ENCODE measurements at places on chromosomes 4 and X. TPM values are rescaled to one million over a fixed set of nuclear protein-coding genes. Genes with fewer than 3 reads are reported as not detected.

GRCh38 chrX:118171356-118171755 lies 54.7 kb upstream of the KLHL13 start:
- DNase-seq: no peak

Gene GUCY1A1
- polyA plus RNA-seq: 75.0 TPM

GRCh38 chr4:36020351-36020750 lies 224.0 kb downstream of the ARAP2 start:
- no peak for DNase-seq

DNA sequence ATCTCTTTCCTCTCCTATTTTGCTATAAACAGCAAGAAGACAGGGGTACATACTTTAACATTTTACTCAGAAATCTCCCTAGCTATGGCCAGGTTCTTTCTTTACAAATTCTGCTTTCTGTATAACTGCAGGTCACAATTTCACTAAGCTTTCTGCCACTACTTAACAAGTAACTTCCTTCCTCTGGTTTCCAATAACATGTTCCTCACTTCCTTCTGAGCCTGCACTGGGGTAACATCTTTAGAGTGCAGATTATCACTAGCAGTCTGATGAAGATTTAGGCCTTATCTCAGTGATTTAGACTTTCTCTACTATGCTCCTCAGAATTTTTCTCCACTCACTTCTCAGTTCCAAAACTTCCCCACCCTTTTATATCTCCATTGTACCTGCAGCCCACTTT lies 1930.5 kb upstream of the AGA start:
- no peak for DNase-seq

DNA sequence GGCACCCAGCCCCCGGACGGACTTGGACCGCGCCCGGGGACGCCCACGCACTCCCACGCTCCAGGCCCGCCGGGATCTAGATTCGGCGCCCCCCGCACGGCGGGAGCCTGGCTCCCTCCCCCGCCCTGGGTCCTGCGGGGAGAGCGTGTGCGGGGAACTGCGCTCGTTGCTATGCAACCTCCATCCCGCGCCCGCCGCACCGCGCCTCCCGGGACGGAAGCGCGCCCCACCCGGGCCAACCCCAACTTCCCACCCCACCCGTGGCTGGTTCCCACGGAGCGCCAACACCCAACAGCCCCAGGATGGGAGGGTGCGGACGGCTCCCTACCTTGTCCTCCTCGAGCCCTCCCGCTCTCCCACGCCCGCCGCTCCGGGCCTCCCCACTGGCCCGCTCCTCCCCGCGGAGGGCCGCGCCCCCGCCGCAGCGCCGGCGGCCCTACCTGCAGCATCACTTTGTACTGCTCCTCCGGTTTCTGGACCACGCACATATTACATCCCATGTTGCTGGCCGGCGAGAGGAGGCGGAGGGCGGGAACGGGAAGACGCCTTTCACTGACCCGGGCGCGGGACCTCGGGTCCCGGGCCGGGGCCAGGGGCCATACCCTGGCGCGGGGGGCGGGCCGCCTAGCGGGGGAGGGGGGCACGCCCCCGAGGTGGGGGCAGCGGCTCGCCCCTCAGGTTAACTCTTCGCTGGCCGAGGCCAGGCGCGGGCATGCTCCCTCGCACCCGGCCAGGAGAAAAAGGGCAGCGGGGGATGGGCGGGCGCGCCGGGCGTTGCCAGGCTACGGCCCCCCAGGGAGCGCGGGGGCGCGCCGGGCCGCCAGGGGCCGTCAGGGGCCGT lies at the start of gene PDZD4:
TSS of gene PDZD4 (minus strand) at position 746 of the 841 bp plus-strand sequence. CDS start at position 500, 246 bp downstream.
- no peak for DNase-seq

DNA sequence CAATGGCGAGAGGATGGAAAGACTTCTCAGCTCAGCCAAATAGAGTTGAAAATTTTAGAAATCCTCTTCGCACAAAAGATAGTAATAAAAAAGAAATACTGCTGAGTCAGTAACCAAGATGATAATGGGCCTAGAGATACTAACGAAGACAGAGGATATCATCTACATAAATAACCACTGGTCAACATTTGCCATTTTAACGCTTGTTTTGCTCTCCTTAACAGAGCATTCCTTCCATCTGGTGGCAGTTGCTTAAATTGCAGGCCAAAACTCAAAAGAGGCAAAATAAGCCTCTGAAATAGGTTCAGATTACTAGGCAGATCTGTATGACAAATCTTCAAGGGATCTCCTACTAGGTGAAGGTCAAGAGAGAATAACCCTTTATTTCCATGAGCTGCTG lies 51.7 kb upstream of the MCF2 start:
- DNase-seq: no peak

GRCh38 chrX:82141942-82142341 lies 940.0 kb downstream of the SH3BGRL start:
- no peak for DNase-seq

Gene NBDY
- 126 TPM for polyA plus RNA-seq

DNA sequence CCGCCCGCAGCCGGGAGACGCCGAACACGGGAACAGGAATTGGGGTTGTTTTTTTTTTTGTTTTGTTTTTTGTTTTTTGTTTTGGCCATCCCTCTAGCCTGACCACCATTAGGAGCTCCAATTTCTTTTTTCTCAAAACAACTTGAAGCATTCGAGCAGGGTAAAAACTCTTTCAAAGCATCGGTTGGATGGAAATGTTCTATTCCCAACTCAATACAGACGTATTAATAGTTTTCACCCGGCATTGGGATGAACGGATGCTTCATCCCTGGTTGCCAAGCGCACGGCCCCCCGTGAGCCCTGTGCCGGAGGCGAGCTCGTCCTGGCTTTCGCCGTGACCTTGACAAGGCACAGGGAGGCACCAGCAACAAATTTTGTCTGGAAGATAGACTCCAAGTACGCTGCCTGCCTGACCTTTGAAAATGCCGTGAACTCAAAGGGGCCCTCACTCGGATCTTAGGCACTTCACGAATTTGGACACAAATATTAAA lies 352 bp upstream of the MAP3K15 start:
- no peak for DNase-seq

Gene C4orf50
- 0.01 TPM for polyA plus RNA-seq

GRCh38 chr4:125986307-125986706 lies 671.6 kb downstream of the FAT4 start:
- DNase-seq: no peak

Gene KLHL4
- polyA plus RNA-seq: 7.6 TPM

GRCh38 chrX:130637591-130637990 lies 235.8 kb downstream of the RBMX2 start:
- no peak for DNase-seq

Gene PAGE4
- polyA plus RNA-seq: 0.90 TPM

GRCh38 chr4:12519426-12519825 lies 964.7 kb downstream of the RAB28 start:
- DNase-seq: no peak

- no peak for DNase-seq
Measured at GRCh38 chrX:64229154-64229553, 1.3 kb downstream of the ASB12 start.

Gene CPEB2
- 21.3 TPM for polyA plus RNA-seq
